ENCODE measurements at places on chromosomes 5 and 9.
A peak's percentile ranks its signal among the peaks of the same experiment; 100 is the strongest.

- DNase-seq: no peak
These were observed 23.5 kb upstream of the IFNE start for GRCh38 chr9:21505425-21506179.

- no peak for DNase-seq
These were observed 38.9 kb upstream of the SLIT3 start for GRCh38 chr5:169339869-169340268.

- DNase-seq: no peak
These were observed 16.5 kb upstream of the IRX4 start for GRCh38 chr5:1899201-1899600.

DNA sequence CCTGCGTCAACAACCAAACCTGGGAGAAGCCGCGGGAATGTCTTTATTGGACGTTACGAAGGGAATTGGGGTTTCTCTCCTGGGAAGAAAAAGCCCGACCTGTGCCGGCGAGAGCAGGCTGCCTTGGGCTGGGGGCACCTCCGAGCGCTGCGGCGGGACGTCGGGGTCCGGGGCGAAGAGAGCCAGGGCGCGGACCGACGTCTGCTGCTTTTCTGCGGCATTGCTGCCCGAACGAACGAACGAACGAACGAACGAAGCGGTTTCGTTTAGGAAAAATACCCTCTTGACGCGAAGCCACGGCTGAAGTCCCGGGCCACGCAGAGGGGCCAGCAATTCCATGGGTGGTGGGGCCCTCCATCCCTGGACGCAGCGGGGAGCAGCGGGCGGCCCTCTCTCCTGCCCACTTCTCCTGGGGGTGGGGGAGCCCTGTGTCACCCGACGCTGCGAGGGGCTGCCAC, 4.8 kb upstream of the PITX1 start:
- no peak for DNase-seq

DNA sequence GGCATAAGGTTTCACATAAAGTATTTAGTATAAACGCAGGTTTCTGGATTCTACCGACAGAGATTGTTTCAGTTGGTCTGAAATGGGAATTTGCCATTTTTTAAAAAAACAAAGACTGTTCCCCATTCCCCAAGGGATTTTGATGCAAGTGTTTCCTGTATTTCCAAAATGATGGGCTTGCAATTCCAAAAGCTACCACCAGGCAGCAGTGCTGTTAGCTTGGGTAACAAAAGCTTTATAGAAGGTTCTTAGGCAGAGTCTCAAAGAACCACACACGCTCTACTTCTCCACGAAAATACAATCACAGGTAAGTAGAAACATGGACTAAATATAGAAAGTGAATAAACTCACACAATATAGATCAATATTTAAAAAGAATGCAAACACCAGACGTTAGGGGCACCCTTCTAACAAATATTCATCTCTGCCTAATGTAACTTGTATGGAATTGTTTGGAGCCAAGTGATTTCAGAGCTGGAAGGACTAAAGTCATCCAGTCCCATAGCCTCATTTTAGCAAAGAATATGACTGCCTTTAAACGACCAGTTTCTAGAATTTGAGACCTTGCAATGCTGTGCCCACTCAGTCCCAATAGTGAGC, 154.3 kb downstream of the SPOCK1 start:
- DNase-seq: peak; percentile 49

DNA sequence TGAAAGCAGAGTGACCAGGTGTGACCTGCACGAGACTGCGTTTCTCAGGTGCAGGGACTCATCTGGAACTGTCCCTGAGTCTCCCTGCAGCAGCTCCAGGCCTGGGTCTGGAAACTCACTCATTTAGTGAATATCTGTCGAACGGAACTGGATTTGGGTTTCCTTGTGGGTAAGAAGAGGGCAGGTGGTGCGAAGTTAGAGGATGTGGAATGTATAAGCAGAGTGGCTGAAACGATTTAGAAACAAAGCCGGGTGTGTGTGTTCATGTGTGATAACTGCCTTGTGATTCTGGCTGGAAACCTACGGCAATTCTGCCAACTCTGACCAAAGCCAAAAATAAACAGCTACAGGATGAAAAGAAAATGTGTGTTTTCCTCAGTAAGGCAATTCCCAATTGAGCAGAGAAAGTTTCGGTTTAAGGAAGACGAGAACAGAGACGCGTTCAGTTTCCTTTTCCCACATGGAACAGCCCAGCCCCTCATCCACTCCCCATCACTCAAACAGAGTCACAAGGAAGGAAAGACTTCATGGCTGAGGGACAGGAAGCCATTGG, 130.3 kb downstream of the NSG2 start:
- no peak for DNase-seq

GRCh38 chr5:2989517-2989916, 238.0 kb upstream of the IRX2 start:
- no peak for DNase-seq

DNA sequence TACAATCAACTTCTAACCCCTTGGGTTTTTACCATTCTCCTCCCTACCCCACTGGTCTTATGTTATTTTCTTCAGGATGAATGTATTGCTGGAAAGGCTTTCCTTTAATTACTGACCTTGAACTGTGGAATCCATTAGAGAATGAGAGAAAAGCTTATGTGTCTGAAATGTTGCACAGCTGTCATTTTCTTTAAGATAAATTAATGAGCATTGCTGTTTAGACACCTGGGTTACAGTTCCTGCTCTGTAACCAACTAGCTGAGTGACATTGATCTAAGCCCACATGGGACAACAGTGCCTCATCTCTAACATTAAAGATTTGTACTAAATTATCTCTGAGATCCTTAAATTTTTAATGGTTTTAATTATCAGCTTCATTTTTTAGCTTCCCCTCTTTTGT, 507.0 kb downstream of the TAF11L14 start:
- DNase-seq: no peak

- no peak for DNase-seq
These were observed 3.6 kb downstream of the TRIO start for GRCh38 chr5:14146725-14147124.

- no peak for DNase-seq
These were observed 9.1 kb downstream of the AFAP1L1 start for GRCh38 chr5:149280802-149281201.

- no peak for DNase-seq
These were observed 190.9 kb downstream of the ICE1 start for GRCh38 chr5:5613261-5613990.

GRCh38 chr5:81819556-81820317, 68.8 kb upstream of the SSBP2 start:
- peak; percentile 32 for DNase-seq

DNA sequence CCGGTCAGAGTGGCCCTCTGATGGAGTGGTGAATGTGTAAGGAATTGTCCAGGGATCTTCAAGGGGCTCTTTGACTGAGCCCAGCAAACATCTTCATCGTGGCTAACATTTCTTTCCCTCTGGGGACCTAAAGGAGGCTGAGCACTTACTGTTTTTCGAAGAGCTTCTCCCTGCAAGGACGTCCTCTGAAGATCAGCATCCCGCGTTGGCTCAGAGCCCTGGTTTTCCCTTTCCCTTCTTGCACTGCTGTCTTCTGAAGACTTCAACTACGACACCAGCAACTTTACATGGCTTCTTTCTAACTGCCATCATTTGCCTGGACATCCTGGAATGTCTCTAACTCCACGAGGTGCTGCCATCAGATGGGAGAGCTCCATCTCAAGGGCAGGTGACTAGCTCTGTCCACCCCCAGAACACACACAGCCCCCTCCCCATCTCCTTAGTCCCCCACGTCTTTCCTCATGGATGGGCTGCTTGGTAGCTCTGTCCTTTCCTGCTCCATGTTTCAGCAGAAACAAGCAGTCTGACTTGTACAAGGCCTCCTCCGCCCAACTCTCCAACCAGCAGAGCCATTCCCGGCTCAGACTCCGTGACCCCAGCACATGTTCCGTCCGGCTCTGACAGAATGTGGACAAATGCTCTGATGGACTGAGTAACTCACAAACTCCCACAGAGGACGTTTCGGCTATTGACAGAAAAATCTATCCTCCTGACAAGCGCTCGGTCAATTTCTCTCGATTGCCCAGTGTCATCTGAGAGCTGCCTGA, 17.1 kb downstream of the SHB start:
- no peak for DNase-seq

GRCh38 chr5:36397901-36398536, 96.3 kb upstream of the RANBP3L start:
- peak; percentile 70 for DNase-seq

DNA sequence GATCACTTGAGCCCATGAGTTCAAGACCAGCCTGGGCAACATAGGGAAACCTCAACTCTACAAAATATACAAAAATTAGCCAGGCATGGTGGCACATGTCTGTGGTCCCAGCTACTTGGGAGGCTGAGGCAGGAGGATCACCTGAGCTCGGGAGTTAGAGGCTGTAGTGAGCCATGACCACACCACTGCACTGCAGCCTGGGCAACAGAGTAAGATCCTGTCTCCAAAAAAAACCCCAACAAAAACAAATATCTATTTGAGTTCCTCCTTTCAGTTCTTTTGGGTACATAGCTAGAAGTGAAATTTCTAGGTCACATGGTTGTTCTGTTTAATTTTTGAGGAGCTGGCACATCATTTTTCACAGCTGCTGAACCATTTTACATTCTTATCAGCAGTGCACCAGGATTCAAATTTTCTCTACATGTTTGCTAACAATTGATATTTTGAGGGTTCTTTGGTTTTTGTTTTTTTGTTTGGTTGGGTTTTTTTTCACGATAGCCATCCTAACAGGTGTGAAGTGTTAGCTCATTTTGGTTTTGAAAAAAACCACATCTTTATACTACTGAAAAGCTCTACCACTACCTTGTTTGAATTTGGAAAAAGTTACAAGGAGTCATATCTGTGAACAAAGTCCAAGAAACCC, 176.9 kb upstream of the SLC12A2 start:
- DNase-seq: no peak

DNA sequence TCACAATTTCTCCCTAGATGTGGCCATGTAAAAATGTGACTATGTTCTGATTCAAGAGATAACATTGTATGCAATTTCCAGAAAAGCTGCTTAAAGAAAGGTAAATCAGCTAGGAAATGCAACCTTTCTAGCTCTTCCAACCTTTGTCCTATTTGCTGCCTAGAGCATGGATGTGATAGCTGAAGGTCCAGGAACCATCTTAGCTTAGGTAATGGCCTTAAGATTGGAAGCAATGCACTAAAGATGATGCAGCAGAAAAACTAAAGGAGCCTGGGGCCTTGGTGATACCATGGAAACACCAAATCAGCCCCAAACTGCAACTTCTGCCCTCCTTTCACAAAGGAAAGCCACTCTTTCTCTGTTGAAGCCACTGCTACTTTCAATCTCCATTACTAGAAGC, 27.0 kb downstream of the CPLANE1 start:
- DNase-seq: no peak

- DNase-seq: no peak
These were observed 397.8 kb downstream of the TLE4 start for GRCh38 chr9:79969393-79970145.

GRCh38 chr9:128495804-128496417, 8.6 kb upstream of the GLE1 start:
- DNase-seq: no peak

DNA sequence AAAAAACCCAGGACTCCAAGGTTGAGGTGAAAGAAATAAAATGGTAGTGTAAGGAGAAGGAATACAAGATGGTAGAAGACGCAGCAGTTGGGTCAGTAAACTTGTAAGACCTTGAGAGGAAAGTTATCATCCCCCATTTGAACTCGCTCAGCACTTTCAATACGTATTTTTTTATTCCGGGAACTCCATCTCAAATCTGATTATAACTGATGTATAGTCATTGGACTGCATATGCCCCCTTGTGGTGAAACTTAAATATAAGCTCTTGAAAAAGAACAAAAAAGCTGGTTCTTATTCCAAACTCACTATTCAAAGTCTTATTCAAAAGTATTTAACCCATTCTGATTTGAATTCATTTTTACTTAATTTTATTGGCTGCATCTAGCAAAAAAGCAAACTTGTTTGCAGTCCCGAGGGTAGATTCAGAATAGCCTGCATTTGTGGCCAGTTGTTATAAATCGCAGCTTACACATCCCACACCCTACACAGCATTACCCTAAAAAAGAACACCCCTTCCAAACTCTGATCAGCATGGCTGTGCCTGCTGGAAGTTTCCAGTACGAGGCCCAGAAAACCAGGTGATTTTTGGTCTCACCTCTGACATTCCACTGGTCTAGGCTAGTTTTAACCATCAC, 118.0 kb downstream of the ESM1 start:
- DNase-seq: peak; percentile 60

DNA sequence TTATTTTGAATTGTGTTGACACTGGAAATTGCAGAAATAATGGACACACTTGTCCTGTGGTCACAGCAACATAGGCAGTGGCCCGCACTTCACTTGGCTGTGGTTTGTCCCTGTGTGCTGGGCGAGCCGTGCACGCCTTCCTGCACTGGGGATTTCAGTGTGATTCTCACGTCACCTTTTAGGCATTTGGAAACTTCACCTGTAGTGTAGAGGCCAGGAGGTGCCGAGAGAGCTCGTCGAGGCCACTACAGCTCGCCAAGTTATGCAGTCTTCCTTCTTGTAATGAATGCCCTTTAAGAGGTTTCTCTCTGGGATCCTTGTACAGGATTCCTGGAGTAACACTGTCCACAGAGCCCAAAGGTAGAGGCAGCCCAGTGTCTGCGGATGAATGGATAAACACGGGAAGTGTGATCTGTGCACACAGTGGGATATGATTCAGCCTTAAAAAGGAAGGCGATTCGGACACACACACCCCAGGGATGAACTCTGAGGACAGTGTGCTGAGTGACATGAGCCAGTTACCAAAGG, 14.7 kb downstream of the TRAF2 start:
- no peak for DNase-seq

GRCh38 chr9:71357346-71357745, 235.9 kb upstream of the TRPM3 start:
- DNase-seq: no peak

DNA sequence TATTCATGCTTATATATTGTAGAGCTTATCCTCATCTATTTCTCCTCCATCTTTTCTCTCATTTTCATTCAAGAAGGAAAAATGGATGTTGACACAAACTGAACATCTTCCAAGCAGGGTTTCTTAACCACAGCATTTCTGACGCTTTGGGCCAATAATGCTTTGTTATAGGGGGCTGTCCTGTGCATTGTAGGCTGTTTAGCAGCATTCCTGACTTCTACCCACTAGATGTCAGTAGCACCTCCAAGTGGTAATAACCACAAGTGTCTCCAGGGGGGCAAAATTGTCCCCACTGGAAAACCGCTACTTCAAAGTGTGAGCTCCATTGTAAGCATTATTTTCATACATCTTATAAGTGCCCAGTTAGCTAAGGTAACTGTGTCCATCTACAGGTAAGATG, 2.6 kb upstream of the TXNDC8 start:
- DNase-seq: peak; percentile 32

GRCh38 chr9:70600506-70600905, 186.0 kb upstream of the KLF9 start:
- peak; percentile 87 for DNase-seq

Measured in amniotic epithelial cell (primary cell).